ENCODE measurements at places on chromosomes 5 and 9.

- no peak for DNase-seq
These were observed 143.3 kb upstream of the TNPO1 start for GRCh38 chr5:72673180-72673579.

- no peak for DNase-seq
These were observed 123.5 kb downstream of the DAB2IP start for GRCh38 chr9:121774715-121775613.

DNA sequence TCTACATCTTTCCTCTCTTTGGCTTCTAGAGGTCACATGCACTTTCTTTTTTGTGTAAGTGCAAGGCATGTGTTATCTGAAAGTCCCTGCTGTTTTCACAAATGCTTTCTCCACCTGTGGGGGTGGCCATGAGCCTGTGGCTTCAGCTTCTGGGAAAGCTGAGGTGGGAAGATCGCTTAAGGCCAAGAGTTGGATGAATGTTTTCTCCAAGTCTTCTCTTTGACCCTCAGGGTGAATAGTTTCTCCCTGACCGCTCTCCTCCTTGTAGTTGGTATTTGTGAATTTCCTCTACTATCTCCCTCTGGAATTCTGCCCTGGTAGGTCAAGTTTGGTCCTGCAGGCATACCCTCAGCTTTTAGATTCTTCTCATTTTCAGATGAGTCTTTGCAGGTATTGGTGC is 74.2 kb downstream of the UGCG start:
- no peak for DNase-seq

DNA sequence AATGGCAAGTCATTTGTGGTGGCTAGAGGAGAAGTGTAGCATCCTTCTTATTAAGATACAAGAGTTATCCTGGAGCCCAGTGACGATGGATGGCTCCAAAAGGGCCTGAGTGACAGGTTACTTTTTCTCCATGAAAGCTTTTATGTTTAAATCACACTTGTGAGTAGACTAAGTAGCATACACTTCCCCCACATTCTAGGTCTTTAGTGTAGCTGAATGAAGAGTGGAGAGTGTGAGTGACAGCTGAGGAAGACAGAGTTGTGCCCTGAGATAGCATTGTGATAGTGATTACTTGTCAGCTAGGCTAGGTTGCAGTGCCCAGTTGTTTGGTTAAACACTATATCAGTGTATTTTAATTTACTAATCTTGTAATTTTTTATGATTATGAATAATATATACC is 337.8 kb downstream of the TENT4A start:
- DNase-seq, result no peak

- DNase-seq, result no peak
These were observed 133.9 kb downstream of the GIN1 start for GRCh38 chr5:102986074-102986473.

DNA sequence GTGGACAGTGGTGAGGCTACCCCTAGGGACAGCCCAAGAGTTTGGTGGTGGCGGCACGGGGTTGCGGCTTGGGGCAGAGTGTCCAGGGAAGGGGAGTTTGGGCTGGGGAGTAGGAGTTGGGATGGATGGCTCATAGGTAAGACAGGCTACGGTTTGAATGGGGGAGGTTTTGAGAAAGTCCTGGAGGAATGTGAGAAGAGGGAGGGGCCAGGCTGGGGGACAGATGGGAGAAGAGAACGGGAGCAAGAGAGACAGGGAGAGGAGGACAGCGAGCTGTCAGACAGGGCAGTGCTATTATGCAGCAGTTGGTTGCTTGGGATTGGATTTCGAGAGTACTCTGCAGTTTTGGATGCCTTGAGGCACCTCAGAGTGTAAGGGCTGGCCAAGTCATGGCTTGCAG is 24.5 kb downstream of the PSD2 start:
- no peak for DNase-seq

- no peak for DNase-seq
These were observed 215.1 kb upstream of the ZNF608 start for GRCh38 chr5:124961521-124961920.
